ENCODE measurements at places on chromosomes 5 and 9. TPM values are rescaled to one million over a fixed set of nuclear protein-coding genes. Genes with fewer than 3 reads are reported as not detected.

Gene ADAMTS6
- total RNA-seq = 0.73 TPM

DNA sequence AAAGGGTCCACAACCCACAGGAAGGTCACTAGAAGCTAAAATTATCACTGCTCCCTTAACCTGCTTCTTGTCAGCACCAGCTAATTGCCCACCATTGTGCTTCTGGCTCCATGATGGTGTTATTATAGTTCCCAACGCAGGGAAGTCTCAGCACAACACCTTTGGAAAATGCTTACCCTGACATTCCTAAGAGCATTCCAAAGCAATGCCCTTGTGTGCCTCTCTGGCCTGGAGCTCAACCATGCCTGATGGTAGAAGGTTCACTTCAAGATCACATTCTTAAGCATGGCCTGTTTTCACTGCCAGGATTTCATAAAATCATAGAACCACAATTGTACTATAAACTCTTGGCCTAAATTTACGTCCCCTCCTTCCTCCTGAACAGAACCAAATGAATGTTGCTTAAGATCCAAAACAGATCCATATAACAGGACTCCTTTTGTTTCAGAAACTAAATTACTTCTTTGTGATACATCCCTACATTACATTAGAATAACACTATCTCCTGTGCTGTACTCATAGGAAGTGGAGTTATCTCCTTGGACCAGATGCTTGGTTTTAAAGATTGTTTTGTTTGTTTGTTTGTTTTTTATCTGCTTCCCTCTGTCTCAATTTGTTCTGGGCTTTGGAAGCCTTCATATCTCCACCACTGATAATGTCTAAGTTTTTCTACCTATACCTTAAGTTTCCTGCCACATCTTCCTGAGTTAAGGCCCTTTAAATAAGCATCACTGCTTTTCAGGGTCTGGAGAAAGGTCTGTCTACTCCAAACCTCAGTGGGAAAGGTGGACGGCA lies 32.1 kb downstream of the ARL15 start:
- no peak for DNase-seq

GRCh38 chr9:131012023-131012334 lies 3.0 kb downstream of the LAMC3 start:
- no peak for DNase-seq

DNA sequence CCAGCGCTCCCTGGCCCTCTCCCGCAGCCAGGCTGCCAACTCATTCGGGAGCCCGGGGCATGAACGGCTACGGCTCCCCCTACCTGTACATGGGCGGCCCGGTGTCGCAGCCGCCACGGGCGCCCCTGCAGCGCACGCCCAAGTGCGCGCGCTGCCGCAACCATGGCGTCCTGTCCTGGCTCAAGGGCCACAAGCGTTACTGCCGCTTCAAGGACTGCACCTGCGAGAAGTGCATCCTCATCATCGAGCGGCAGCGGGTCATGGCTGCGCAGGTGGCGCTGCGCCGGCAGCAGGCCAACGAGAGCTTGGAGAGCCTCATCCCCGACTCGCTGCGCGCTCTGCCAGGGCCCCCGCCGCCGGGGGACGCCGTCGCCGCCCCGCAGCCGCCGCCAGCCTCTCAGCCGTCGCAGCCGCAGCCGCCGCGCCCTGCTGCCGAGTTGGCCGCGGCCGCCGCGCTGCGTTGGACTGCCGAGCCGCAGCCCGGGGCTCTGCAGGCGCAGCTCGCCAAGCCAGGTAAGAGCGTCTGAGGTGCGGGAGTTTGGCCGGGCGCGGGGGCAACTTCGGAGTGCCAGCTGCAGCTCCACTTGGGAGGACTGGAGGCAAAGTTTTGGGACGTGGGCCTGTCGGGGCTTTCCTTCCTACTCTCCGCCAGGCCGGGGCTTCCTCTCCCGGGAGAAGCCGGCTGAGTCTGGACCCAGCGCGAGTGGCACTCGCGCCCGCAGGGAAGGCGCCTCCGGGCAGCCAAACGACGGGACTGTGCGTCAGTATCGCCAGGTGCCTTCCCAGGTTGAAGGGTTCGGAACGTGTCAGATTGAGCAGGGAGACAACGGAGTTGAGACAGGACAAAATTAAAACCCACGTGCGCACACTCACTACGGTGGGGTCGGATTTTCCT lies 735 bp downstream of the DMRT3 start:
- DNase-seq = no peak

DNA sequence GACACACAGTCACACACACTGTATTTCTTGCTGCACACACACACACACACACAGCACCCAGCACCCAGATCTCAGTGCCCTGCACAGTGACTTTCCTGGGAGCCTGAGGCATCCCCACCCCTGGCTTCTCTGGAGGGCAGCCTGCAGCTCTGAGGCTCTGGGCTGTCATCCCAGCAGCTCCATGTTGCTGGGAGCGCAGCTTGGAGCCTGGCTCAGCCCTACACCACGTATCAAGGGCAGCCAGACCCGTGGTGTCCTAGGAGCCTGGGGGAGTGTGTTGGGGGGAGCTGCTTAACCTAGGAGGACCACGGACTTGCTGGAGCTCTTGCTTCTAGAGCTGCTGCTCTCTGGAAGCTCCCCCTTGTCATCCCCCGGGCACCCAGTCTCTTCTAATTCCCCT lies 5.2 kb downstream of the IER5L start:
- DNase-seq = no peak
